ENCODE measurements at places on chromosomes 13 and 19.

DNA sequence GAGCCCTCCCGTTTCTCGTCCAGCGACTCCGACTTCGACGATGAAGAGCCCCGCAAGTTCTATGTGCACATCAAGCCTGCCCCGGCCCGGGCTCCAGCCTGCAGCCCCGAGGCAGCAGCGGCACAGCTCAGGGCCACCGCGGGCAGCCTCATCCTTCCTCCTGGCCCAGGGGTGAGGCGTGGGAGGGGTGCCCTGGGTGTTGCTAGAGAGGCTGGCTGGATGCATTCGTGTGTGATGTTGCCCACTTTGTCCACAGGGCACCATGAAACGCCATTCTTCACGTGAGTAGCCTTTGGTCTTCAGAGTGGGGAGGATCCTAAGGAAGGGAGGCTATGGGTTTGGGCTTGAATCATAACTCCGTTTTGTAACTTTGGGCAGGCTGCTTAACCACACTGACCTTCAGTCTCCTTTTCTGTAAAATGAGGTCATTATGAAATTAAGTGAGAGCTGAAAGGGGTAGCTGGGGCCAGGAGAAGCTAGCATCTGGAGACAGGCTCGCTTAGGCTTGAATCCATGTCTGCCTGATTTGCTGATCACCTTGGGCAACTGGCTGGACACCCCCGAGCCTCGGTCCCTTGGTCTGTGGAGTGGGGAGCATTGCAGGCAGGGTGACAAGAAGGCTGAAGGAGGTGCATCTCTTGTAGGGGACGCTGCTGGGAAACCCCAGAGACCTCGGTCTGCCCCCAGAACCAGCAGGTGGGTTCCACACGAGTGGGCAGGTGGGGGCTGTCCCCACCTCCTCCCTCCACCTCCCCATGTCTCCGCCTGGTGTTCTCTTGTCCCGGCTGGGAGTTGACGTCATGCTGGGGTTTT lies 18.7 kb upstream of the B3GNT3 start:
- DNase-seq = no peak

DNA sequence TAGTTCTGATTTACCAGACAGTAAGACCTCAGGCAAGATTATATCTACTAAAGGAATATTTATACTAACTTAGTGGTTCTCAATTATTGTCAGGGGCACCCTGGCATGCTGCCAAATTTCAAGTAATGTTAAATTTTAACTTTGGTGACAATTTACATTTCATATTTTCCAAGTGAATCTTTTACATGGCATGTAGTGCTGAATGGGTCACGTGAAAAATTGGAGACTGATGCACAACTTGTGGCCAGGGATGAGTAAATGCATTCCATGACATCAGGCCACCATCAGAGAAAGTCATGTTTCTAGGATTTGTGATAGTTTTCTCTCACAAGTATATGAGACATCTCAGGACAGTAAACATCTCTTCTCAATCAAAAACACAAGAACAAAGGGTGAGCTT lies 202.6 kb upstream of the SOX21 start:
- no peak for DNase-seq

DNA sequence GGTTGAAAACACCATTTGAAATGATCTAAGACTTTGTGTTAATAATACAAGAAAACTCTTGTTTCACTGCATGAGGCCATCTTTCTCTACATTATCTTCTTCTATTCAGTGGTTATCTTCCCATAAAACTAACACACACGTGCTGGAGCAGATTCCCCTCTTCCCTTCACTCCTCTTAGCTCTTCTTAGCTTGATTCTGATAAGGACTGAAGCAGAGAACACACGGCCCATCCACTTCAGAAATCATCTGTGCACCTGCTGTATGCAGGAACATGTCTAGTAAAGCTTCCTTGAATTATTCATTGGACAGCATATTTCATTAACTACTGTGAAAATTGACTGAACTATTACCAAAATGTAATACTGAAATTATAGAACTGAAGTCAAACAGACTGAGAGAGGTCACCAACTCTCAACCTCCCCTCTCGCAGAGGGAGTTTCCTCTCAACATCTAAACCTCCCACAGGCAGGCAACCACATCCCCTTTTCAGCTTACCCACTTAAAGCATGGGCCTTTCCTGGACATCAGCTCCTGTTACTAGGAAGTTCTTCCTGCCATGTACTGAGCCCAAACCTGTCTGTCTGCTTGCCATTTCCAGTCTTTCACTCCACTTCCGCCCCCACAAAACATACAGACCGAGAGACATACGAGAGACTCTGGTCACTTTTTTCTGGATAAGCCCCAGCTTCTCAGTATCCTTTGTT lies 113.9 kb downstream of the CRYL1 start:
- DNase-seq = peak; percentile 88

GRCh38 chr13:89066868-89067466 lies 1395.8 kb downstream of the SLITRK5 start:
- DNase-seq = peak; percentile 84

- peak; percentile 34 for DNase-seq
Measured at GRCh38 chr13:39688278-39688677, 32.8 kb downstream of the COG6 start.

DNA sequence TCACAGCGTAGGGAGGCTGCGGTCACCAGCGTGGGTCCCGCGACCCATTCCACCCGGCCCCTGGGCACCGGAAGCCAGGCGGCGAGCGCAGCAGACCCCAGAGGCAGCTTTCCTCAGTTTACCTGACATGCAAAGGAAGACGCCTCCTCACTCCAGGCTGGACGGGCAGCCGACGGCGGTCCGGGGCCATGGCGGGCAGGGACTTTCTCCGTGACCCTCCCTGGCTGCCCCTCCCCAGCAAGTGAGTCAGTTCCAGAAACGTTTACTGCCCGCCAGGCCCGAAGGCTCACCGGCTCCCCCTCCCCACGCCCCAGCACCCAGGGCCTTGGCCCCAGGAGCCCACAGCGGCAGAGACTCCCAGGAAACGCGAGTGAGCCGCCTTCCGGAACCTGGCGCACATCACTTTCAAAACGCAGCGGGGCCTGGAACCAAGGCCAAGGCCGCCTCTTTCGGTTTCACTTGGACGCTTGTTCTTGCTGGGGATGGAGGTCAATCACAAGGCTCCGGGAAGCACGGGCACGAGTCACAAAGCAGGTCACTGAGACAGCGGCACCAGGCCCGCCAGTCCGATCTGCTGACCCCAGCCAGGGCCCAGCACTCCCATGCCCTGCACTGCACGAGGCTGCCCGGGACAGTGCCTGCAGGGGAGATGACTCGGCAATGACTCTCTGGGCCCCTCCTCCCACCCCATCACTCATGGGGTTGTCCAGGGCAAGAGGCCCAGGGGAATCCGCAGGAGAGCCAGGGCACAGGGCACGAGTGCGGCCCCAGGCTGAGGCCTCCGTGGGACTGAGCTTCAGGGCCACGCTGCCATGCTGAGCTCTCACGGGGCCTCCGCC lies 5.3 kb downstream of the SBNO2 start:
- DNase-seq = no peak

GRCh38 chr19:20558011-20558410 lies 7.6 kb downstream of the ZNF737 start:
- DNase-seq = peak; percentile 31

GRCh38 chr13:74966275-74966674 lies 515.7 kb downstream of the TBC1D4 start:
- no peak for DNase-seq

GRCh38 chr19:1551068-1552040 lies 16.8 kb downstream of the MEX3D start:
- no peak for DNase-seq

DNA sequence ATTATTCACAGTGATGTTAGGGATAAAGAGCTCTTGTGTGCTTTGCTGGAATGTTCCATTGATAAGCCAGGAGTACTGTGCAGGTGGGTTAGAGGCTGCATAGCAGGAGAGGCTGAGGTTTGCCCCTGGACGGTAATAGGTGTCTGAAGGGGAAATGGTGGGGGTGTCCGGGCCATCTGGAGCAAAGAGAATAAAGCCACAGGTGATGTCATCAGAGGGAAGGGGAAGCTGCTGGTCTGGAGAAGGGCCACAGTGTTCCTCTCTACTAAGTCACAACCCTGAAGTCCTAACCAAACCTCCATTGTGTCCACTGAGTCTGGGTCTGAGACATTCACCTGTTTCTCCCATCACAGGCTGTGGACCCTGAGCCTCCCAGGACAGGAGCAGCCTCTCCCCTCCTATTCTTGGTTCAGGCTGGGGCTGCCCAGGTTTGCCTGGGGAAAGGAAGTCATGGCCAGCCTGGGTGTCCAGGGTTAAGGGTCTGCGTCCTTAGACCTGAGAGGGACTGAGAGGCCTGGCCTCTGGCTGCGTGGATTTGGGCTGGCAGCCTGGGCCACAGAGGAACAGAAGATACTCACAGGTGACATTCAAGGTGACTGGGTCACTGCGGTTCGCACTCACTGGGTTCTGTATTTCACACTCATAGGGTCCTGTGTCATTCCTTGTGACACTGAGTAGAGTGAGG lies 6.8 kb downstream of the CEACAM1 start:
- DNase-seq = no peak

DNA sequence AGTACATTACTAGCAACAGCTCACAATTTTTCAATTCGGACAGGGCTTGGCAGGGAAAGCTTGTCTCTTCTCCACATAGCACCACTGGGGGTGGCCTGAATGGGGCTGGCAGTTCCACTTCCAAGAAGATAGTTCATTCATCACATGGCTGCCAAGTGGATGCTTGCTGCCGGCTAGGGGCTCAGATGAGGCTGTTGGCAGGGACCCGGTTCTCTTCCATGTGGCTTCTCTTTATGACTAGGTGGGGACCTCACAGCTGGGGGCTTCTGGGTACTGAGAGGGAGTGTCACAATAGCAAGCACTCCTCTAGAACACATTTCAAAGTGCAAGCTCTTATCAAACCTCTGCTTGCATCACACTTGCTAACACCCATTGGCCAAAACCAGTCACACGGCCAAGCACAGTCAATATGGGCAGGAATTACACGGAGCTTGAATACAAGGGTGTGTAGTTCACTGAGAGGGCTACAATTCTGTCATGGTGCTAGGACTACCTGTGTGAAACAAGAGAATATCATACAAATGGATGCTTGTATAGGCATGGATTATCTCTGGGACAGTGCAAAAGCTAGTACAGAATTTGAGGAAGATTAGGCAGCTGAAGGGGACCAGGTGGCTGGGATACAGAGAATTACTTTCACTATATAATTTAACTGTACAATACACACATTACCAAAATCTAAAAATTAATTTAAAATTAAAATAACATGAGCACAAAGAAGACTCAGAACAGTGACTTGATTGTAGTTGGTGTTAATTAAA lies 32.3 kb downstream of the ATP7B start:
- peak; percentile 95 for DNase-seq

DNA sequence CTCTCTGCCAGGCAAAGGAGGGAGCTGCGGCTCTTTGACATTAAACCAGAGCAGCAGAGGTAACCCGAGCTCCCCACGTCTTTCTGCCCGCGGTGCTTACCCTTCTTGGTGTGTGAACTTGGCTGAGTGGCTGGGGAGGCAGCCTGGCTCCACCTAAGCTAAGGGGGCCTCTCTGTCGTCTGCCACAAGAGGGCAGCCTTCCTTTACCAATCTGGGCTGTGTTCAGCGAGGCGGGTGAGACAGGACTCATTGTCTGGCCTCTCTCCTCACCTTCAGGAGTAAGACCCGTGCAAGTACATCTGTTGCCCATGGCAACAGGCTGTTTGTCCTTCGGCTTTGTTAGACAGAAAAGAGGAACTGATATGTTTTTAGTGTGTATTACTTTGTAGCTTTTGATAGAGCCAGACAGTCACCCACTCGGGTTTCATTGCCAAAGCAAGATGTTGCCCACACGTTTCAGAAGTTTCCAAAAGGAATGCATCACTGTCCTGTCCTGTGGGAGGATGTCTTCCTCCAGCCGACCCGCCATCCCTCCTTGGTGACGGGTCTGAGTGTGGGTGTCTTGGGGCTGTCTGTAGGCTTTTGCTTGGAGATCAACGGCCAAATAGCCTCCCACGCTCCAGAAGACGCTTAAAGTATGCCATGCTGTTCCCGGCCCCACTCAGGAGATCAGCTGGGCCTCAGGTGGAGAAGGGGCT lies 4.6 kb downstream of the POP4 start:
- DNase-seq = peak; percentile 92

DNA sequence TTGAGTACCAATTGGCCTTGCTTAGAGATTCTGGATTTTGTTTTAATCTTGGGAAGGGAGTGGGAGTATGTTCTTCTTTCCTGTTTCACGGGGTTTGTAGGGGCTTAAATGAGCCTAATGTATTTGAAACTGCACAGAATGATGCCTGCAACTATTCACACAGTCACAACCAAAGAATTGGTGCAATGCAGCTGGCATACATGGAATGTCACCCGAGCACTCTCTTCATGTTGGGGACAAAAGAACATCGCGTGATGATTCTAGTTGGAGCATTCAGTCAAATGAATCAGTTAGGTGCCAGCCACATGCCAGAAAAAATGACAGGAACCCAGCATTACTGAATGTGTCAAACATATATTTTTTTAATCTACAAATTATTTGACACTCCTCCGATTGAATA lies 22.1 kb downstream of the STARD13 start:
- DNase-seq = no peak

DNA sequence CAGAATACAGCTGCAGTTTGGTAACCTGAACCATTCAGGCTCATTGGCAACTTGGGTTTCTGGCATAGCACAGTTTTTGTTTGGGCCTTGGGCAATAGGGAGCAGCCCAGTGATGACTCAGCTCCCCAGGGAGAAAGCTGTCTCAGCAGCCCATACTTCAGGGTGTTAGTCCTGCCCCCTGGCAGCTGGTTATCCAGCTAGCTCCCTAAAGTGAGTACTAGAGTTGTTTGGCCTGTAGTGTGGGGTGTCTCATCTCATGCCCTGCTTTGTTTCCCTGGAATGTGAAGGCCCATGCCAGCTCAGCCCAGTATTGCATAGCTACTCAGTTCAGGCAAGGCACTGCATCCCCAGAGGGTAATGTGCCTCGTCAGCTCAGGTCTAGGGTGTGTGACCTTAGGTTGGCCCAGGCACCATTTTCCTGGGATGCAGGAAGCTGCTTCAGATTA lies 18.2 kb upstream of the ZNF543 start:
- DNase-seq = no peak

DNA sequence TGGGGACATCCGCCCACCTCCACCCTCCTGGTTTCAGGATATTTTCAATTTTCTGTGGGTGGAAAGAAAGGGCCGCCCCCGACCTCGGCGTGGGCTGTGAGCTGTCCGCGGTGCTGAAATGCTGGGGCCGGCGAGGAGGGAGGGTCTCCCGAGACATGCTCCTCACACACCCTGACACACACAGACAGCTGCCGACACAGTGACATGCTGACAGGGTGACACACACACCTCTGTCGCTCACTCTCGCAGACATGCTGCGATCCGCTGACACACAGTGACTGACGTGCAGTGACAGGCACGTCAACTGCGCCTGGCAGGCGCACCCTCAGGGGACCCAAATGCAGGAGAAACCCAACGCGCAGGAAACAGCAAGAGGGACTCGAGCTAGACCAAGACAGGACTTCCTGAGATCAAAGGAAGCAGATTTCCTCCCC lies 25.1 kb upstream of the MEIS3 start:
- DNase-seq = peak; percentile 37

Data from OCI-M1 (cell line).